ENCODE measurements at places on chromosomes 6 and 20. TPM values are rescaled to one million over a fixed set of nuclear protein-coding genes. Genes with fewer than 3 reads are reported as not detected.

The BMP6 gene
- 0.89 TPM for total RNA-seq

The TNFRSF21 gene
- 61.2 TPM for total RNA-seq

The EFCAB8 gene
- not detected for total RNA-seq

The TSPO2 gene
- not detected for total RNA-seq

The PRELID3B gene
- total RNA-seq: 79.3 TPM

The SIRPB1 gene
- 1.4 TPM for total RNA-seq

The OR12D2 gene
- total RNA-seq: not detected

The HTR1E gene
- total RNA-seq: not detected

- DNase-seq: peak; percentile 70
These were observed 48.9 kb downstream of the HIVEP1 start for GRCh38 chr6:12060780-12061609.

- DNase-seq: no peak
These were observed 119.4 kb downstream of the RFPL4B start for GRCh38 chr6:112466373-112467151.

DNA sequence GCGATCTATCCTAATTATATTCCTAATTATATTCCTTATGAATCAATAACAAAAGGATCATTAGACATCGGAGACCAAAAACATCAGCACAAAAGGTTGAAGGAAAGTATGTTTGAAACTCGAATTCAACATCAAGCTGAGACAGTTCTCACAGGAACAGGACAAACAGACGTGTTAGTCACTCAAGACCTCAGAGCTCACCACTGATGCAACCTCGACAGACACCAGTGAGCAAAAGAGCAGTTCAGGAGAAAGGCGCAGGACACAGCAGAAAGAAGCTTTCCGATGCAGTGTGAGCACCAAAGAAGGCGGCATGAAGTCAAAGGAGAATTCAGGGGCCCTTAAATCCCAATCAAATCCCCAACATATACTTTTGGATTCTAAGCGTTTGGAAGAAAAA, 6.3 kb upstream of the RAMACL start:
- peak; percentile 35 for DNase-seq

GRCh38 chr6:170278743-170279094, 12.2 kb downstream of the DLL1 start:
- DNase-seq: no peak

DNA sequence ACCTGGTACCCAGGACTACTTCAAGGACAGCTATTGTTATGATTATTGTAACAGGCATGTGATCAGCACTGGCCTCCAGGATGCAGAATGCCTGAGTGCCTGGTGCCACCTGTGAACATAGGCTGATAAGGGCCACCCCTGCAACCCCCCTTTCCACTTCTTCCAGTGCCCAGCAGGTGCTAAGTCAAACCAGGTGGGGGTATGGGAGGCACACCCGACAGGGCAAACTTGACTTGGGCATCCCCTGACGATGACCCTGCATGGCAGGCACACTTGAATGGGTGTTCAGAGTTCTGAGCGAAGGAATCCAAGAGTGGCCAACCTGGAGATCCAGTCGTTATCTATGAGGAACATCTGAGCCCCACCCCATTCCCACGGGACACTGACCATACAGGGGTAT, 3.4 kb downstream of the ADA start:
- no peak for DNase-seq

- DNase-seq: no peak
These were observed 18.2 kb downstream of the TRIM26 start for GRCh38 chr6:30194797-30195690.

GRCh38 chr6:105106260-105106659, 73.6 kb downstream of the POPDC3 start:
- no peak for DNase-seq

- DNase-seq: no peak
These were observed 38.6 kb upstream of the GMPR start for GRCh38 chr6:16199804-16200203.

GRCh38 chr6:150322466-150322871, 46.3 kb upstream of the IYD start:
- DNase-seq: no peak

- no peak for DNase-seq
These were observed 52.4 kb downstream of the CEBPB start for GRCh38 chr20:50242863-50243609.

DNA sequence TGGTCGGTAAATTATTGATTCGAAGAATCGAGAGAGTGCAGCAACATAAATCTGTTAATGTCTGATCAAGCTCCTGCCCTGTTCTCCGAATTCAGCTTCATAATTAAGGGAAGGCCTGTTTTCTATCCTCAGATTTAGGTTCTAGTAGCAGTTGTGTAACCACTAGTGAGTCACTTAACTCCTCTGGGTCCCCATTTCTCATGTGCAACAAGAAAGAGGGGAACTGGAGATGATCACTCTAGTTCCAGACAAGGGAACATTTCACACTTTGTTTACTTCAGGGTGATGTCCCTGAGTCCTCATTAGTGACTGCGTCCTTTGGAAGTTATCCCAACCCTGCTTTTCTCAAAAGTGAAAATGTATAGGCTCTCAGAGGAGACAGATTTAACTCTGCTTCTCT, 68.1 kb upstream of the RNF146 start:
- no peak for DNase-seq

DNA sequence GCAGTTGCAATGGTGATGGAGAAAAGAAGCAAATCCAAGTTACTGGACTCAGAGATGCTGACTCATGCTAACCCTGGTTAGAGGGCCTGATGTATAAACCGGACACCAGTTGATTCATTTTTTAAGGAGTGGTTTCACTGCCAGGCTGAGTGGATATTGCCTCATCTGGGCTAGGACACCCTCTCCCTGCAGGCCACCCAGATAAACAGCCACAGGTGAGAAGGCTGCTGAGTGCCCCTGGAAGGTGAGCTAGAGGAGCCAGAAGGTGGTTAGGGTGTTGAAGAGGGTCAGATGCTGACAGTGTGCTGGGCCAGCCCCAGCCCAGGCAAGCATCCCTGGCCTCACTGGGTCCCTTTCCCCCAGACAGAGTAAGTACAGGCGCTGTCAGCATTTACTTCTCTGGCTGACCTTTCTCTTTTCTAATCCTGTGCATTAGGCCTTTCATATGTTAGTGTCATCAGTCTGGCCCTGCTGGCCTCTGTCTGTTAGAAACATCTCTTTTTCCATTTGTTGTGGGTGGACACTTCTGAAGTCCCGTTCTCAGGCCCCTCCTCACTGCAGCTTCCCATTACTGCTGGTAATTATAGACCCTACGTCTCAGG, 13.5 kb downstream of the EPB41L1 start:
- DNase-seq: no peak

GRCh38 chr20:31924561-31924960, 27.3 kb downstream of the PDRG1 start:
- no peak for DNase-seq

DNA sequence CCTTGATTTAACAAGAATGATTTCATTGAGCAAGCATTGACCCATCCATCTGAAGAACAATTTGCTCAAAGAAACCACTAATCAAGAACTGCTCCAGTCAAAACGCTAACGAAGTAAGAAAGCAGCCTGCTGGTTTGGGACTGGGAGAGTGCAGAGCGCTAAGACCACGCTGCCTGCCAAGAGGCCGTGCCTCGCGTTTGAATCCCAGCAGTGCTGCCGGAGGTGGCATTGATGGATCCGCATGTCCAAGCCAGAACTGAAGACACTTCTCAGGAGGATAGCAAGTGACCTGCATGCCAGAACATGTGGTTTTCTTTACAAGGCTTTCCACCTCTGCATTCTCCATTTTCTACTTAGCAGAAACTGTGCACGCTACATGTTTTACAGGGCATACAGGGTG, 105.2 kb upstream of the FOXC1 start:
- no peak for DNase-seq

- DNase-seq: no peak
These were observed 66.2 kb upstream of the EYA2 start for GRCh38 chr20:46828471-46828870.

DNA sequence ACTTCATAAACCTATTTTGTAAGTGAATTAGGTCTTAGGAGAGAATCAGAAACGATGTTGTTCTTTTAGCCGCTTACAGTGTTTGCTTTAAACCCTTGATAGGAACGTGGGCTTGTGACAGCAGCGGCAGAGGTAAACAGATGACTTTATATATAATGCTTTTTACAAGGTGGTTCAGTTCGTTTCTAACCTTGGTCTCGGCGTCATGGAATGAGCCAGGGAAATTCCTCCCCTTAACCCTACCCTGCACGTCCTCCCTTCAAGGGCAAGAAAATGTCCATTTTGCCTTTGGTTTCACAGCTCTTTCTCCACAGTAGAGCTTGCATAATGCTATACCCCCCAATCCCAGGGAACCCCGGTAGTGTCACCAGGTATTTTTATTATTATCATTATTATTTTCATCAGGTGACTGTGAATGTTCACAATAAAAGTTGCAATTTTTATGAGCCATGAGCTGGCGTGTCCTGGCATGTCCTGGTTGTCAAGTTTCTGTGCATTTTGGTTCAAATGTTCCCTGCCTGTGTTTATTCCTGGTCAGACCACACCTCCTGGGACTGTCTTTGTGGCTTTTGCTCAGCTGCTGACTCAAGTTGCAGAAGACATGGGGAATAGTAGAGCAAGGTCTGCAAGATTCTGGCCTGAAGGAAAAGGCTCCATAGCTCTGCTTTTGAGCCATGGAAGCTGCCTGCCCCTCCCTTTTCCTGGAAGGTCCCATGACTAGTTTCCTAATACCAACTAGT, 112.8 kb upstream of the BMP2 start:
- no peak for DNase-seq

GRCh38 chr20:57441510-57442154, 50.4 kb downstream of the RBM38 start:
- no peak for DNase-seq

GRCh38 chr6:56652994-56653393, 10.3 kb upstream of the DST start:
- DNase-seq: peak; percentile 57

DNA sequence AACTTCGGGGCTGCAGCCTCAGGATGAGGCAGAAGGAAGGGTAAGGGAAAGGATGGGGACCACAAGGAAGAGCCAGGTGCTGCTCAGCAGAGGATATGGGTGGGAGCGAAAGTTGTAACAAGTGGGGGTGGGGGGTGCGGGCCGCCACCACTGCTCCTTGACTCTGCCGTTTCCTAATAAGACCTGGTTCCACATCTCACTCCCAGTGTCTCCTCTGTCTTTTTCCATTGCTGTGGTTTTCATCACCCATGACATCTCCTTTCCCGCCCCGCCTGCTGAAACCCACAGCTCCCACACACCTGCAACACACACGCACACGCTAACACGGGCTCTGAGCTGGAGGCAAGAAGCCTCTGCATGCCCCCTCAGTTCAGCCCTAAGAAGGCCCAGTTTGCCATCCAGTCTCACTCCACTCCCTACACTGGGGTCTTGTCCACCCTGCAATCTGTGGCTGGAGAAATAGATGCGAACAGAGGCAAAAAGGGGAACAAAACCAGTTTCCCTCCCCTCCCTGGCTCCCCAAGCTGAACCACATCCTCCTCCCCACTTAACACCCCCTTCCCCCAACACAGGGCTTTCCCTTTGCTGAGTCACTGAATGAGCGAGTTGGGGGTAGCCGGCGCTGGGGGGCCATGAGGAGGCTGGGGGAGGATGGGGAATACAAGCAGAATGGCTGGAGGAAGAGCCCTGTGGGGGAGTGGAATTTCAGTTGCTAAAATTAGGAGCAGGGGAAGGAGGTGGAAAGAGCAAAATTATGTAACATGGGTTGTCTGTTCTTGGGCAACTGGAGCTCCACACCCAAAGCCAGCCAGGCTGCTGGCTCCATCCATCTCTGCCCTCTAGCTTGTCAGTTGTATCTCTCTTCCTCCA, 11.5 kb downstream of the NFKBIL1 start:
- DNase-seq: no peak

DNA sequence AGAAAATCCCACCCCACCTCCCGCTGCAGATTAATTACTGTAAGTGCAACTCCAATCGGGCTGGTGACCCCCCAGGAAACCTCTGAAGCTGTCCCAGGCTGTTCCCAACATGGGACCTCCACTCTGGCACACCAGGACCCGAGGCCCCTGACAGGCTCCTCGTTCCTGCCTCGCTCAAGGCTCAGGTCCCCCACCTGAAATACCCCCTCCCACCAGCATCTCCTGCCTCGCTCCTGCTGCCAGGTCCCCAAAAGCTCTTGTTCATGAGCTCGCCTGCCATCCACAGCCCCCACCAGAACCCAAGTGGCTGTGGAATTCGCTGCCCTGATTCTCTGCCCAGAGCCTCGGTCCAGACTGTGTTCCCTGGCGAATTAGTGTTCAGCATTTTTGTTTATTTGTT, 26.1 kb downstream of the NPEPL1 start:
- no peak for DNase-seq

GRCh38 chr20:4605166-4605565, 116.5 kb upstream of the PRND start:
- DNase-seq: no peak

DNA sequence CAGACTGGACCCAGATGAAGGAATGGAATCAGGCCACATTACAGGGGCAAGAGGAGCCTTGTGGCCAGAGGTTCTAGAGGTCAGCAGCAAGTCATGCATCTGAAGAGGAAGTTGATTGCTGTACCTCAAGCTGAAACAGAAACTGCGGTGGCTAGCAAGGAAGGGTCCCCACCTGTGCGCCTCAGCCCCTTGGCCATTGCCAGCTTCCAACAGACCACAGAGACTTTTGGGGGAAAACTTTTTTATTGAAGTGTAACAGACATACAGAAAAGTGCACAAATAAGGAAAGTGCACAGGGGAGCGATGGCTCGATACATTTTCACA, 26.8 kb upstream of the SLC9A8 start:
- DNase-seq: no peak

- DNase-seq: no peak
These were observed 3.9 kb downstream of the RAB44 start for GRCh38 chr6:36701401-36701991.

- no peak for DNase-seq
These were observed 397.5 kb downstream of the HDGFL1 start for GRCh38 chr6:22966691-22967422.

- DNase-seq: no peak
These were observed 50.7 kb upstream of the ERVFRD-1 start for GRCh38 chr6:11162262-11162661.

DNA sequence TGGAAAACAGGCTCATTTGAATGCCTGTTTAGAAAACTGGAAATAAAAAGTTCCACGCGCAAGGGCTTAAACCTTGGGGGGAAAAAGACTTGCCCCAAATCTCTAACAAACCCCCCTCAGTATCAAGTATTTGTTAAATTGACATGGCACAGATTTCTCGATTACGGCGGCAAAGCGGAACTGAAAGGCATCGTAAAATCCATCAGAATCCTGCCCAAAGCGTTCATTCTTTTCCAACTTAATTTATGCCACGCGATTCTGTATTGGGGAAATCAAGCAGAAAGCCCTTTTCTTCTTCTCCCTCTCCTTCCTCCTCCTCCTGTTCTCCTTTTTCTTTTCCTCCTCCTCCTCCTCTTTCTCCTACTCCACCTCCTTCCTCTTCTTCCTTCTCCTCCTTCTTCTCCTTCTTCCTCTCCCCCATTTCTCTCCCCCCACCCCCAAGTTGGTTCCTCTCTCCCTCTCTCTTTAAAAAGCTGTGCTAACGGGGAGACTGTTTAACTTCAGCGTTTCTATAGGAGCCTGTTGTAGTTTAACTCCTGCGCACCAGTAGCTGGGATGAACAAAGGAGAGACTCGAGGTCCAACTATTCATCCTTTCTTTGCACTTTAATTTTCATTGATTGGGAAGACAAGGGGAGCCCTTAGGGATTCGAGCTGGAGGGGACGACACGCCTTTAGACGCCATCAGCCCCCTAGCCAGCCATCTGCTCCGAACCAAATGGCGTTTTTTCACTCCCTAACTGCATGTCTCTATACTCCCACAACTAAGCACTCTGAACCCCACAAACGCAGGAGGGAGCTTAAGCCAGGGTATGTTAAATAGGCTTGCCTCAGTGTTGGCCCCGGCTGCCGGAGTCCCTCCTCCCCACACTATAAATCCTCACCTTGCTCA, 2.7 kb upstream of the DLL1 start:
- no peak for DNase-seq

All from kidney epithelial cell (primary cell).